Smooth muscle cell of trachea (primary cell): ENCODE measurements at places on chromosomes 1 and 21. TPM values are rescaled to one million over a fixed set of nuclear protein-coding genes. Genes with fewer than 3 reads are reported as not detected.

The MINDY1 gene
- total RNA-seq, result 13.4 and 15.0 TPM in 2 replicates

The CLEC20A gene
- not detected in 2 replicates for total RNA-seq

The UBL4B gene
- total RNA-seq, result under 0.01 TPM in 1 of 2 replicates, not detected in the other

The ARV1 gene
- 13.1 and 20.4 TPM in 2 replicates for total RNA-seq

The RGS16 gene
- 0.29 and 0.66 TPM in 2 replicates for total RNA-seq

The PDZK1 gene
- total RNA-seq, result 1.3 TPM in 1 of 2 replicates, not detected in the other

The SYT14 gene
- 4.1 and 8.1 TPM in 2 replicates for total RNA-seq

The KIRREL1 gene
- total RNA-seq, result 97.7 and 141 TPM in 2 replicates

The KDF1 gene
- not detected in 2 replicates for total RNA-seq

The IL19 gene
- total RNA-seq, result not detected in 2 replicates

The SNX7 gene
- 46.5 and 54.0 TPM in 2 replicates for total RNA-seq

The TRIM67 gene
- under 0.01 TPM in 1 of 2 replicates, not detected in the other for total RNA-seq

The DCDC2B gene
- total RNA-seq, result not detected in 2 replicates

The MYOG gene
- not detected in 2 replicates for total RNA-seq

The PGLYRP4 gene
- not detected in 2 replicates for total RNA-seq

The DPYD gene
- 86.5 and 116 TPM in 2 replicates for total RNA-seq

The MAP3K6 gene
- total RNA-seq, result 22.5 and 24.6 TPM in 2 replicates

The SPRR2A gene
- not detected in 2 replicates for total RNA-seq

The KRTAP13-2 gene
- not detected in 2 replicates for total RNA-seq

The RPS8 gene
- 1,101 and 2,066 TPM in 2 replicates for total RNA-seq

The DONSON gene
- total RNA-seq, result 7.9 and 15.4 TPM in 2 replicates

The PIK3CD gene
- total RNA-seq, result 6.3 and 6.9 TPM in 2 replicates

The MSH4 gene
- under 0.01 and 0.33 TPM in 2 replicates for total RNA-seq

The GREM2 gene
- 5.5 and 7.7 TPM in 2 replicates for total RNA-seq

The LCE1A gene
- not detected in 2 replicates for total RNA-seq

The VAMP4 gene
- 14.2 and 21.4 TPM in 2 replicates for total RNA-seq

The FAM43B gene
- total RNA-seq, result 0.33 TPM in 1 of 2 replicates, not detected in the other
